Kidney epithelial cell (primary cell): ENCODE measurements at places on chromosomes 1 and 21. TPM values are rescaled to one million over a fixed set of nuclear protein-coding genes. Genes with fewer than 3 reads are reported as not detected.

The DNALI1 gene
- total RNA-seq = 8.7 and 12.9 TPM in 2 replicates

DNA sequence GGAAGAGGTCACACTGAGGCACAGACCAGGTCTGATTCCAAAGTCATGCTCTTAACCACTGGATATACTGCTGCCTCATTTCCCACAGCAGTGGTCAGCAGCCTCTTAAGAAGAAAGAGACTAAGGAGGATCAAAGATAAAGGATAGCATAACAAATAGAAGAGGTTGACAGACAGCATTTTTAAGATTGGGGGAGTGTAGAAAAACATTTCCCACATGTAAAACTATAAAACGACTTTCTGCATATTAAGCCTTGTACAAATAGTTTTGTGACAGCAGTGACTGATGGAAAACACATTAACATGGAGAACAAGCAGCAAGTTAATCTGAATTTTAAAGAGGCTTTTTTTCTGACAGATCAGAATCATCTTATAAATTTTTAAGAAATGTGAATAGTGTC, 92.0 kb downstream of the SELENOF start:
- no peak for DNase-seq

- no peak for DNase-seq
Measured at GRCh38 chr1:200869753-200870391, 2.9 kb upstream of the GPR25 start.

- no peak for DNase-seq
Measured at GRCh38 chr1:81695741-81696140, 105.0 kb upstream of the ADGRL2 start.
